ENCODE measurements at places on chromosomes 2 and 18.
A peak's percentile ranks its signal among the peaks of the same experiment; 100 is the strongest.

GRCh38 chr18:48913201-48913600 is 37.6 kb downstream of the SMAD7 start:
- peak; percentile 12 for DNase-seq

DNA sequence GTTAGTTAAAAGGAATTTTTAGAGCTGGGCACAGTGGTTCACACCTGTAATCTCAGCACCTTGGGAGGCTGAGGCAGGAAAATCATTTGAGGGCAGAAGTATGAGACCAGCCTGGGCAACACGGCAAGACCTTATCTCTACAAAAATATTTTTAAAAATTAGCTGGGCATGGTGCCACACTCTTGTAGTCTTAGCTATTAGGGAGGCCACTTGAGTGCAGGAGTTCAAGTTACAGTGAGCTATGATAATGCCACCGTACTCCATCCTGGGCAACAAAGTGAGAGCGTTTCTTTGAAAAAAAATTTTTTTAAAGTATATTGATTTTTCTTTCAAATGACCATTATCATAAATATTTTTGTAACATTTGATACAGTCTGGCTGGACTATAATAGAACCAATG is 93.6 kb upstream of the FAM117B start:
- peak; percentile 56 for DNase-seq

DNA sequence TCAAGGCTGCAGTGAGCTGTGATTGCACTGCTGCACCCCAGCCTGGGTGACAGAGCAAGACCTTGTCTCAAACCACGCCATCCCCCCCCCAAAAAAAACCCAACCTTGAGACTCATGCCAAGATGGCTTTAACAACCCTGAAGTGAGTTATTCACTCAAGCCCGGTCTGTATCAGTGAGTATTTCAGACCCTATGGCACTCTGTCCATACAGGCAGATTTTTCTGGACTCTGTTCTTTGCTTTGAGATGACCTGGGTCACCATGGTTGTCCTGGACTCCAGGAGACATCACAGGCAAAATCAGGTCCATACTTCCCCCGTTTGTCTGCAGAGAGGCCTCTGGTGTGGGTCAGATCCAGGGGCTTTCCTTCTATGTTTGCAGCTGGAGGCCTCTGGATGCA is 91.7 kb downstream of the TGOLN2 start:
- no peak for DNase-seq

- DNase-seq, result no peak
Measured at GRCh38 chr2:120271711-120272379, 19.2 kb downstream of the RALB start.

DNA sequence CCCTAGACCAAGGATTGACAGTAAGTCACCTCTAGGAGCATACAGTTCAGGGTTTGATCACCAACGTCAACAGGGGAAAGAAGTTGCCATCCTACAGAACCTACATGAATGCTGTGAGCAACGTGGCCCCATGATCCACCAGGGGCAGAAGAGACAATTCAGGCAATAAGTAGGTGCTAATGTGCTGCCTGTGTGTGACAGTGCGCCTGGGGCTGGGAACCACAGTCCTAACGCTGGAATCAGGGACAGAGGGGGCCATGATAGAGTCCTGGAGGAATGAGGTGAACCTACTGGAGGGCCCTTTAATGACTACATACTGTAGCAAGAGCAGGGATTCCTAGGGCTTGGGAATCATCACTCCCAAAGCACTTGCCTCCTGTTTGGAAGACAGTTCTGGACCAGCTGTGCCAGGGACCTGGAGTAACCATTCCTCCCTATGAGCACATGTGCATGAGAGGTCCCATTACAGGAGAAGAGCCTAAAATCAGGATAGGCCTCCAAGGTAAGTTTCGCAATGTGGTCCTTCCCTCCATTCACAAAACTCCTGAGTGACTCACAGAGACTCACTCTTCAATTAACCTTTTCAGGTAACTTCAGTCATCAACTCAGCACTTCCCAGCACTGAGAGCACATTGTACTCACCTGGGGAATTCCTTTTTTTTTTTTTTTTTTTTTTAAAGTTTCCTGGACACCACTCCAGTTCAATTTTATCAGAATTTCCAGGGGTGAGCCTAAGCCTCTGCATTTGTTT is 214.0 kb downstream of the TMEM163 start:
- no peak for DNase-seq

- DNase-seq, result no peak
Measured at GRCh38 chr2:171307560-171307959, 126.2 kb downstream of the METTL8 start.

DNA sequence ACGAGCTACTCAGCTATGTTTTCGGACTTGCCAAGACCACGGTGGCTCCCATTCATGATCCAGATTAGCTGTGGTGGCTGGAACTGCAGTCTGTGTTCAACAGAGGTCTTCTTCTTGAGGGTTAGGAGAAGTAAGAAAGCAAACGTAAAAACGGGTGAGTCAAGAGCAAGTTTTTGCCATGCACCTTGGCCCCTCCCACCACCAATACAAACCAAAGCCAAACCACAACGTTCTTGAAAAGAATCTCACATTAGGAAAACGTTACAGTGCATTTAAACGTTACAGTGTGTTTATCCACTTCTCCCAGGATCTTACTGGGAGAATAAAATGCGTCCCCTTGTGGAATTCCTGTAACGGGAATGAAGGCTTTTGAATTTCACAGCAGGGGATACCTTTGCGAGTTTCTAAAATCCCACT is 725 bp downstream of the FBXO48 start:
- DNase-seq, result no peak

GRCh38 chr2:7016601-7017211 is 99.5 kb downstream of the RNF144A start:
- no peak for DNase-seq

DNA sequence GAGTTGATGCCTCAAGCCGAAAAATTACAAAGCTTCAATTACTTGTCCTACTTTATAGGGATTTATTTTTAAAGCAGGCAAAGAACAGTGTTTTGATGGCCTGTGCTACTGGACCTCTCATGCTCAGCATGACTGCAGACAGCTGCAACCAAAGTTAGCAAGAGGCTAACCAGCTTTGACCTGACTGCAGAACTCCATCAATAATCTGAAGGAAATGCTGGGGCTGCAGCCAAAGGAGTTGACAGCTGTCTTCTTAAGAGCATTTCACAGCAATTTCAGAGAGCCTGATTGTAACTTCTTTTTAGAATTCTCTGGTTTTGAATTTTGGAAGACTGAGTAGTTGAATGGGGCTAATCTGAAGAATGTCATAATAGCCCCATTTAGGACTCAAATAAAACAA is 46.5 kb upstream of the SESTD1 start:
- no peak for DNase-seq

GRCh38 chr2:88967844-88968243 is 276.4 kb downstream of the RPIA start:
- no peak for DNase-seq
